ENCODE measurements at places on chromosomes 13 and 19.

GRCh38 chr13:27349458-27349857, 75.0 kb upstream of the GTF3A start:
- DNase-seq = no peak

- DNase-seq = no peak
Measured at GRCh38 chr13:59269476-59269875, 894.3 kb downstream of the DIAPH3 start.

DNA sequence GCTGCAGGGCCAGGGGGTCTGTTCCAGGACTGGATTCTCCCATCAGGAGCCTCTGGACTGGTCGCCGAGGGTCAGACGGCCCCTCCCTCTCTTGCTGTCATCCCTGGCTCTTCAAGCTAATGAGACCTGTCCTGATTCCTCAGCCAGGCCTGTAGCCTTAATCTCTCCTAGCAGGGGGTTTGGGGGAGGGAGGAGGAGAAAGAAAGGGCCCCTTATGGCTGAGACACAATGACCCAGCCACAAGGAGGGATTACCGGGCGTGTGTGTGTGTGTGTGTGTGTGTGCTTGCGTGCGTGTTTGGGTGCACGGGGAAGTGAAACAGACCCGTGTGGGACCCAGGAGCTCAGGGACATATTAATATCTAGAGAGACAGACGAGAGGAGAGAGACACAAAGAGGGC, 1.9 kb upstream of the CRX start:
- DNase-seq = no peak

- no peak for DNase-seq
Measured at GRCh38 chr19:33859016-33859415, 62.3 kb downstream of the KCTD15 start.

DNA sequence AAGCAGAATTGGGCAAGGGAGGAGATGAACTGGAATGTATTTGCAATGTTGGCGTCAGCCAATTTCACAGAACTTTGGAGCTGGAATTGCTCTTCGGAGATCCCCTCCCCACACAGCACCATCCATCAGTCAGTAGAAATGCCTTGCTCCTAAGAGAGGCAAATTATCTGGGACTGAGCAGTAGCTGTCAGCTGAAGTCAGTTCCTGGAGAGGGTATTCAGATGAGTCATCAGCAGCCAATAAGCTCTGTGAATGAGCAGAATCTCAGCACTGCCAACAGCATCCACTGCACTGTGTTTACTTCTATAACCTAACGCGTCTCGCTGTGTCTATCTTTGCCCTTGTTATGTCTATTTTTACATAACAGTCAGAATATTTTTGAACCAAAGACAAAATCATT, 213.7 kb downstream of the SLITRK5 start:
- DNase-seq = no peak

GRCh38 chr13:99704390-99704789, 203.1 kb downstream of the TM9SF2 start:
- no peak for DNase-seq

- DNase-seq = no peak
Measured at GRCh38 chr13:23842406-23842805, 46.8 kb downstream of the MIPEP start.

DNA sequence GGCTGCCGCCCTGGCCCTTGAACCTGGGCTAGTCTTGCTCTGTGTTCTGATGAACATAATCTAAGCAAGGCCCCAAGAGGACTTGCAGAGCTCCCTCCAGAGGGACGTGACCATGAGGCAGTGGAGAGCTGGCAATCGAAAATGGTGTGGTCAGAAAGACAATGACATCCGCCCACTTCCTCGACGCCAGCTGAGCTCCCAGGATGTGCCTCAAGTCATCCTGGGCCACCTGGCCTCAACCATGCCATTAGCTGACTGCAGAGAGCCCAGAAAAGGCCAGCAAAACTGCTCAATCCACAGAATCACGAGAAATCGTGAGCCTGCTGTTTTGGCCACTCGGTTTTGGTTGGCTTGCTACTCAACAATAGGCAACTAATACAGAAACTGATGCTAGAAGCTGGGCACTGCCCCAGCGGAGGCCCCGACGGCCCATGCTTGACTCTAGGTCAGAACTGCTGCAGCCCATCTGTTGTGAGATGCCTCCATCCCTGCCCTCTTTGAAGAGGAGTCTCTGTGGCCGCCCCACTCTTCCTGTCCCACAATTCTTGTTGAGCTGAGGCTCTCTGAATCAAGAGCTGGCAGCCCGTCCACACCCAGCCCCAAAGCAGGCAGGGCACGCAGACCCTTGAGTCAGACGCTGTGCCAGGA, 53.3 kb downstream of the STK24 start:
- DNase-seq = no peak

- no peak for DNase-seq
Measured at GRCh38 chr19:30423481-30423880, 51.3 kb downstream of the ZNF536 start.

DNA sequence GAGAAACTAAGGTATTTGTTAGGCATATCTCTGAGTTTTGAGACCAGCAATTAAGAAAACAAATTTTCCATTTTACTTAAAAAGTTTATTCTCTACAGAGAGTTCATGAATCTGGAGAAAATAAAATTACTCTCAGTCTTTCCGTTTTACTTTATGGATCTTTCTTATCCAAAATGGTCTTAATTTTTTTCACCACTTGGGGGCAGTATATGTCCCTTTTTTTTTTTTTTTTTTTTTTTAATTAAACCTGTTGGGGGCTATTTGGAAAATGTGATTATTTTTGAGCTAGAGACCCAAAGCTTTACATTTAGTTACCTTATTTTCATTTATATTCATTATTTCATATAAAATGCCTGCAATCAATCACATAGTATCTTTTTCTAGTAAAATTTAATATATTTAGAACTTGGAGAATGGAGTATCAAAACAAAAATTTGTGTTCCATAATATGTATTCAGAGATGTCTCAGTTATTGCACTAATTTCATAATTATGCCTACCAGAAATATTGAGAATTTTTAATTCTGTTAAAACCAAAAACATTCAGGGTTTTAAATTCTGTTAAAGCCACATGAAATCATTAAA, 27.1 kb downstream of the PIBF1 start:
- no peak for DNase-seq

DNA sequence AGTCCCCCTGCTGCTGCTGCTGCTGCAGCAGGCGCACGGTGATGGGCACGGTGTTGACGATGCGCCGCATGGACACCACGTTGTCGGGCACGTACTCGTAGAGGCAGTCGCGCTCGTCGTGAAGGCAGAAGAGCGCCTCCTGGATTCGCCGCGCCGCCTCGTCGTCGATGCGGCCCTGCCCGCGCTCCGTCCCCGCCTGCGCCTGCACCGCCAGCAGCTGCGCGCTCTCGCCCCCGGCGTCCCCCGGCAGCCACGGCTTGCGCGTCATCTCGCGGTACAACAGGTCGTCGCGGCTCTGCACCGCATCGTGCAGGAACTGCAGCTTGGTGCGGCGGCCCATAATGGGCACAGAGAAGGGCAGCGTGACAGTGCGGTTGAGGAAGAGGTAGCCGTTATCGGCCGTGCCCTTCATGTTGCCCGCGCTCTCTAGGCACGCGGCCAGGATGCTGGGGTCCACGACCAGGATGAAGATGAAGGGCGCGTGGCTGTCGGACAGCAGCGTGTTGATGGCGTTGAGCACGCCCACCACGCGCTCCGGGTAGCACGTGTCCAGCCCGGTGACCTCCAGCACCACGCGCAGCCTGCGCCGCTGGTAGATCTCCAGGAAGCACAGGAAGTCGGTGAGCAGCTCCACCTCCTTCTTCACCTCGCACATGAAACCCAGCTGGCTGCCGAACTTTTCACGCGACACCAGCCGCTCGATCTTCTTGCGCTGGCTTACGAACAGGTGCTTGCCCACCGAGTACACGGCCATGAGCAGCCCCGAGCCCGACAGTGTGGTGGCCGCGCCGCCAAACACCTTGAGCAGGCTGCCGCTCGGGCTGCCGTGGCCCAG, 8.1 kb downstream of the NKPD1 start:
- DNase-seq = no peak

DNA sequence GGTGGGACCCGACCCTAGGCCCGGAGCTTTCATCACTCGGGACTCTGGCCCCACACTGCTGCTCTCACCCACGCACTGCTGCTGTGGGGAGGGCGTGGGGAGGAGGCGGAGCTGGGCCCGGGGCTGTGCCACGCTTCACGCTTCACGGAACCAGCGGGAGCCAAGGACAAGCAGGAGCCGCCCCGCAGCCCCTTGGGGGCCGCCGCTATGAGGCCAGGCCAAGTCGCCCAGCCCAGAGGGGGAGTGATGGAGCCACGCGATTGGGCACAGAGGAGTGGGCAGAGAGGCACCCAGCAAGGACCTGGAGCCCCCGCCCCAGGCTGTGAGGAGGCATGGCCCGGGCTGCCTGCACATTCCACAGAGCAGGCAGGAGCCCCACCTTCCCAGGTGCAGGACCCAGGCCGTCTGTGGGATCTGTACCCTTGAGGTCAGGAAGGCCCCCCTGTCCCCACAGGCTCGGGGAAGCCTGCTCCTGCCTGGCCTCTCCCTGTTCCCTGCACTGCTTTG, 10.2 kb upstream of the SUPT20H start:
- no peak for DNase-seq

GRCh38 chr19:51503896-51504295, 2.3 kb upstream of the SIGLEC12 start:
- no peak for DNase-seq

DNA sequence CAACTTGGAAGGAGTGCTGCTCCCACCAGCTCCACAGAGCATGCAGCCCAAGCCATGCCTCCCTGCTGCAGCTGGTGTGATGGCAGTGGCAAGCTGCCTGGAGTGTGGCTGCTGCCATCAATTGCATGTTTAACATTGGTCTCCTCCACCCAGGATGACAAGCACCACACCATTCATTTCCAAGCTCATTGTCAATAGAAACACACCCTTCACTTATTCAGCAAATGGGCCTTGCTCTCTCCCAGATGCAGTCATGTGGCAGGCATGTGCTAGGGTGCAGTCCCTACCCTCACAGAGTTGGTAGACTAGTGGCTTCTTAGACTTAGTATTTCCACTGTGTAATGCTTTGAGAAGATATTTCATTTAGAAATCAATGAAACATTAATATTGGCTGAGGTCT, 70.8 kb upstream of the FGF14 start:
- no peak for DNase-seq

DNA sequence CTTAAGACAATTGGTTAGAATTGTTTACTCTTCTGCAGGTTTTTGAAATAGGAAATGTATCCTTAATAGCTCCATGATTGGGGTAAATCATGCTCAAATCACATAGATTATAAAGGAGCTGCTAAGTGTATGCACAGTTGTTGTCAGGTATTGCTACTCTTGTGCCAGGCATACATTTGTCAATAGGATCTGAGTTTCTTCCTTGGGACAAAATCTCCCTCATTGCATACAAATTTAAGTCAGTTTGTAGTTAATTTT, 109.3 kb upstream of the MLNR start:
- no peak for DNase-seq

DNA sequence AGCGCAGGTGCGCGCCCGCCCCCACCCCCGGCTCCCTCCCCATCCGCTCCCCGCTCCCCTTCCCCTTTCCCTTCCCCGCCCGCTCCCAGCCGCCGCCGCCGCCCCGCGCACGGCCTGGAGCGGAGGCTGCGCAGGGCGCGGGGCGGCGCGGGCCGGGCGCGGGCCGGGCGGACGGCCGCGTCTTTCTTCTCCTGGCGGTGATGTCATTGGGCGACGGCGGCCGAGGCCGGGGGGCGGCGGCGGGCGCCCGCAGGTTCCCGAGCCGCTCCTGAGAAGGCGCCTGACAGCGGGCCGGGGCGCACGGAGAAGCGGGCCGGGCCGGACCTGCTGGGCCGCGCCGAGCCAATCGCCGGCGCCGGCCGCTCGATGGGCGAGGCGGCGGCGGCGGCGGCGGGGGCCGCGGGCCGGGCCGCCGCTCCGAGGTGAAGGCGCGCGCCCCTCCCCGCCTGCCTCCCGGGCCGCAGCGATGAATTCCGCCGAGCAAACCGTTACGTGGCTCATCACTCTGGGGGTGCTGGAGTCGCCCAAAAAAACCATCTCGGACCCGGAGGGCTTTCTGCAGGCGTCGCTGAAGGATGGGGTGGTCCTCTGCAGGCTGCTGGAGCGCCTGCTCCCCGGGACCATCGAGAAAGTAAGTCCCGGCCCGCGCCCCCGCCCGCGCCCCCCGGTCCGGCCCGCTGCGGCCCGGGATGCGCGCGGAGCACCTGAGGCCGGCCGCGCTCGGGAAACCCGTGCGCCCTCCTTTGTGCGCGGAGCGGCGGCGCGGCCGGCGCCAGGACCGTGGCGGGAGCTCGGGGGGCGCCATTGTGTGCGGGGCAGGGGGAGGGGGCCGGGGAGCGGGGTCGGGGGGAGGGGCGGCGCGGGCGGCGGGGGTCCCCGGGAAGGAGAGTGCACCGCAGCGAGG, at the start of gene ARHGEF7:
Gene ARHGEF7 (plus strand): TSS at position 250 of the 904 bp plus-strand sequence. CDS start 217 bp downstream, at position 467.
- no peak for DNase-seq

DNA sequence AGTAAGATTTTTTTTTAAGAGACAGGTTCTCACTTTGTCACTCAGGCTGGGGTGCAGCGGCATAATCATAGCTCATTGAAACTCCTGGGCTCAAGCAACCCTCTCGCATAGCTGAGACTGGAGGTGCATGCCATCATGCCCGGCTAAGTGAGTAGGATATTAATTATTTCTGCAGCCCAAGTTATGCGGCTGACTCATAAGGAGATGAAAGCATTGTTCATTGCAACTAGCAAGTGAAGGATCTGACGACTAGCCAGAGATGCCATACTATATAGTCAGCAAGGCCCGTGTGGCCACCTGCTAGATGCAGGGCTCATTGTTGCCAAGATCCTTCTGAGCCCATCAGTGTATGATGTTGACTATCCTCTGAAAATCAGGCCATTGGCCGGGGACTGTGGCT, 45.2 kb downstream of the ABCC4 start:
- DNase-seq = no peak

DNA sequence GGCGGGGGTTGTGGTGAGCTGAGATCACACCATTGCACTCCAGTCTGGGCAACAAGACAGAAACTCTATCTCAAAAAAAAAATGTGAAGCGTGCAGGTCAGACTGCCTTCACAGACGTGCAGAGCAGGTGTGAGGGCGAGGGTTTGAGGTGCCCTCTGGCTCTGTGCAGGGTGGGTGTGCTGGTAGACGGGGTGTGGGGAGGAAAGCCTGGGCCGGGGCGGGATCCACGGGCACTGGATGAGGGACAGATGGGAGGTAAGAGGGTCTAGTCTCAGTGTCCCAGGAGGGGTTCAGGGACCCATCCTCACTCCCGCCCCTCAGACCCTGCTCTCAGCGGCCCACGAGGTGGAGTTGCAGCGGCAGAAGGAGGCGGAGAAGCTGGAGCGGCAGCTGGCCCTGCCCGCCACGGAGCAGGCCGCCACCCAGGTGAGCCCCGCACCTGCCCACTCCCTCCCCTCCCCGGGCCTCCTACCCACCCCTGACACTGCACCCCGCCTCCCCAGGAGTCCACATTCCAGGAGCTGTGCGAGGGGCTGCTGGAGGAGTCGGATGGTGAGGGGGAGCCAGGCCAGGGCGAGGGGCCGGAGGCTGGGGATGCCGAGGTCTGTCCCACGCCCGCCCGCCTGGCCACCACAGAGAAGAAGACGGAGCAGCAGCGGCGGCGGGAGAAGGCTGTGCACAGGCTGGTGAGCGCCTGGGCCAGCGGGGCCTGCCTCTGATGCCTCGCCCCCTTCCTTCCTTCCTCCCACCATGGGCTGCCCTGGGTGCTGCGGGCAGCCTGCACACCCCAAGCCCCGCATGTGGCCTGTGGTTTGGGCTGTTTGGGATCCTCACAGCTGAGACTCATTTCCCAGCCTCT, 9.1 kb downstream of the NOP53 start:
- no peak for DNase-seq

Data from stimulated activated CD8-positive, alpha-beta memory T cell treated with anti-CD3 and anti-CD28 coated beads, Interleukin-7, amount 100 ng/mL, for 1 hour (primary cell).